ENCODE measurements at places on chromosomes 7 and 10. TPM values are rescaled to one million over a fixed set of nuclear protein-coding genes. Genes with fewer than 3 reads are reported as not detected.

Gene CNPY1
- total RNA-seq: not detected

Gene ZNF735
- not detected for total RNA-seq

Gene PLOD3
- 41.7 TPM for total RNA-seq

Gene NPY4R
- total RNA-seq: 0.19 TPM

Gene ANKRD2
- total RNA-seq: 19.3 TPM

Gene RAPGEF5
- 29.2 TPM for total RNA-seq

Gene ELFN1
- total RNA-seq: 13.6 TPM

Gene SFTPA2
- total RNA-seq: not detected

Gene ACSM6
- not detected for total RNA-seq

Gene MINDY3
- 28.8 TPM for total RNA-seq

Gene ITPRID1
- total RNA-seq: not detected

Gene CALML5
- total RNA-seq: not detected

Gene VSTM4
- 22.8 TPM for total RNA-seq

Gene SCART1
- 0.56 TPM for total RNA-seq

Gene DUSP5
- total RNA-seq: 9.8 TPM

Gene LIPF
- total RNA-seq: not detected

Gene ERVW-1
- total RNA-seq: not detected

Gene SPAG6
- total RNA-seq: not detected

Gene GRID2IP
- total RNA-seq: 0.20 TPM

Gene SGPL1
- 20.2 TPM for total RNA-seq

Gene AZGP1
- 21.3 TPM for total RNA-seq

Gene EFCAB10
- not detected for total RNA-seq

Gene OPN1SW
- not detected for total RNA-seq

Gene MTPN
- total RNA-seq: 113 TPM

Gene H2BK1
- total RNA-seq: not detected

Measured in right cardiac atrium (tissue), 5 donors.